ENCODE measurements at places on chromosomes 2 and 18.

GRCh38 chr2:39114771-39115170, 6.1 kb downstream of the SOS1 start:
- DNase-seq, result no peak

DNA sequence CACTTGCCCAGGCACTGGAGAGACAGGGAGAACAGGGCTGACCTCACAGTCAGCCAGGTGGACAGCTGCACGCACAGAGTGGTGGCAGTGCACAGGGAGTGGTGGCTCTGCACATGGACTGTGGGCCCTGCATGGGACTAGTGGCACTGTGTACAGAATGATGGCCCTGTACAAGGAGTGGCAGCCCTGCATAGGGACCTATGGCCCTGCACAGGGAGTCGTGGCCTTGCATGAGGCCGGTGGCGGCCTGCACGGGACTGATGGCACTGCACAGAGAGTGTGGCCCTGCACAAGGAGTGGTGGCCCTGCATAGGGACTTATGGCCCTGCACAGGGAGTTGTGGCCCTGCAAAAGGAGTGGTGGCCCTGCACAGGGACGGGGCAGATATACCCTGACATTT, 19.1 kb upstream of the STEAP3 start:
- no peak for DNase-seq

DNA sequence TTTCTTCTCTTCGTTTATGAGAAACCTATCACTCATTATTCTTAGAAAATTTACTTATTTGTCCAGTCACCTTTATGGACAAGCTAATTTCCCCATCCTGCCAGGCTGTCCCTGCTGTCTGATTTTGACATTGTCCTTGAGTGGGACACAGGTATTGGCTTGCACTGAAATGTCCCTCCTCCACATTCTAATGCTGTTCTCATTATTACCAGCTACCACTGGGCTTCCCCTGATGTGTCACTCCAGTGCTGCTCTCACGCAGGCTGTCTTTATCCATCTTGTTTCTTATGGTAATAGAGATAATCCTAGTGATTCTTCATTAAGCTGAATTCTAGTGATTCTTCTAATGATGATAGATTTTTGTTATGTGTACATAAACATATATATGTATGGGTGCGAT, 48.1 kb upstream of the RBMS1 start:
- no peak for DNase-seq

GRCh38 chr2:174263997-174264396, 15.7 kb upstream of the OLA1 start:
- no peak for DNase-seq

GRCh38 chr2:240701736-240702639, 10.3 kb downstream of the AQP12A start:
- DNase-seq, result no peak

DNA sequence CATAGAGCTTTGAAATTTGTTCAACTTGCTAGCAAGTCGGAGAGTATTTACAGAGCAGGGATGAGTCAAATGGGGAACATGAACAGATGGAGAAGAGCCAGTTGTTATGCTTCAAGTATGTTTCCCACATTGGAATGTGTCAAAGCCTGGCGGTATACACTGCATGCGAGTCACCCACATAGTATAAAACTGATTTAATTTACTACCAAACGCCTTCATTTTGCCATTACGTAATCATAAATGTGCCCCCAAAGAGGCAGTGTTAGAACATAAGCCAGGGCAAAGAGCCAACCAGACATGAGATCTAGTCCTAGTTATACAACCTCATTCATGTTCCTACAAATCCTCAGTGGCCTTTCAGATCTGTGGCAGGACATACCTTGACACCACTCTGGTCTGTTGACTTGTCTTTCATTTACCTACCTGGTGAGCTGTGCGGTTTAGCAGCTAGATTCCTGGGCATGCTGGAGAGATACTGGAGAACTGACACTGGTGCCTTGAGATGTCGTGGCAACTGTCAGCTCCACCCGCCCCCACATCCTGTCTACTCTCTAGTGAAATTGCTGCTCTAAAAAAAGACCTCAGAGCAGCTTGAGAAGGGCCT, 21.7 kb upstream of the NRP2 start:
- no peak for DNase-seq
